ENCODE measurements at places on chromosomes 2 and 18. TPM values are rescaled to one million over a fixed set of nuclear protein-coding genes. Genes with fewer than 3 reads are reported as not detected.

POTEJ gene
- polyA plus RNA-seq = not detected

CFAP65 gene
- not detected for polyA plus RNA-seq

LRRC30 gene
- 4.1 TPM for polyA plus RNA-seq

DNA sequence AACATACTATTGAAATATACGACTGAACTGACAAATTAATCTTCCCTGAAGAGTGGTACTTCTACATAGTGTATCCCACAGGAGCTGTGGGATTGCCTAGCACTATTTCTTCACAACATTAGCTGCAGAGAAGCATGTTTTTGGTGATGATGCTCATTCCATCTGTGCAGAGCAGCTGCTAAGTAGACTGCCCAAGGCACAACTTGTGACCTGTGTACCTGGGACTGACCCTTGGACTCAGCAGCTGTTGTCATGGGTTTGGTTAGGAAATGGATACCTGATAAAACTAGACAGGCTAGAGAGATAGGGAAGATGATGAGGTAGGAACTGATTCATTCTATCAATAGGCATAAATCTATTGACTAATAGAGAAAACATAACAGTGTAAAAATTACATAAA lies 1204.0 kb downstream of the DSC3 start:
- DNase-seq = no peak

DNA sequence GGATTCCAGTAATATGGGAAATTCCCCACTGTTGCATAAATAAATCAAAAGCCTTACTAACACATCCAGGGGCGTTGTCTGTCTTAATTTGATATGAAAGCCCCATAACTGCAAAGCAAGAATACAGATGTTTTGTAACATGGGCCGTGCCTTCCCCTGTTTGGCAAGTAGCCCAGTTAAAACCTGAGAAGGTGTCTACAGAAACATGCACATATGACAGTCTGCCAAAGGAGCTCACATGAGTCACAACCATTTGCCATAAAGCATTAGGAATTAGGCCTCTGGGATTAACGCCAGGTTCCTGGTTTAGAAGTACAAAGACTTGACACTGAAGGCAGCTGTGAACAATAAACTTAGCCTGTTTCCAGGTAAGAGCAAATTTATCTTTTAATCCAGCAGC lies 43.1 kb upstream of the LONRF2 start:
- DNase-seq = peak; percentile 12

GRCh38 chr2:12008425-12009061 lies 262.1 kb downstream of the LPIN1 start:
- DNase-seq = no peak

GRCh38 chr2:65876114-65876513 lies 443.7 kb upstream of the SPRED2 start:
- DNase-seq = peak; percentile 21

- DNase-seq = no peak
Measured at GRCh38 chr2:30030361-30030760, 109.0 kb upstream of the ALK start.

- no peak for DNase-seq
Measured at GRCh38 chr2:38120829-38121228, 44.9 kb upstream of the CYP1B1 start.

- no peak for DNase-seq
Measured at GRCh38 chr18:58502628-58503027, 126.3 kb downstream of the ALPK2 start.
